Muscle of back (tissue), 13 donors: ENCODE measurements at places on chromosomes 16 and 17. TPM values are rescaled to one million over a fixed set of nuclear protein-coding genes. Genes with fewer than 3 reads are reported as not detected.

The OR1F1 gene
- not detected for polyA plus RNA-seq

The ZNF688 gene
- 10.1 TPM for polyA plus RNA-seq

The FAM20A gene
- polyA plus RNA-seq, result 7.7 TPM

The CHST4 gene
- not detected for polyA plus RNA-seq

The TBC1D3H gene
- polyA plus RNA-seq, result not detected

- no peak for DNase-seq
These were observed 487.5 kb upstream of the SALL1 start for GRCh38 chr16:51638339-51639135.

DNA sequence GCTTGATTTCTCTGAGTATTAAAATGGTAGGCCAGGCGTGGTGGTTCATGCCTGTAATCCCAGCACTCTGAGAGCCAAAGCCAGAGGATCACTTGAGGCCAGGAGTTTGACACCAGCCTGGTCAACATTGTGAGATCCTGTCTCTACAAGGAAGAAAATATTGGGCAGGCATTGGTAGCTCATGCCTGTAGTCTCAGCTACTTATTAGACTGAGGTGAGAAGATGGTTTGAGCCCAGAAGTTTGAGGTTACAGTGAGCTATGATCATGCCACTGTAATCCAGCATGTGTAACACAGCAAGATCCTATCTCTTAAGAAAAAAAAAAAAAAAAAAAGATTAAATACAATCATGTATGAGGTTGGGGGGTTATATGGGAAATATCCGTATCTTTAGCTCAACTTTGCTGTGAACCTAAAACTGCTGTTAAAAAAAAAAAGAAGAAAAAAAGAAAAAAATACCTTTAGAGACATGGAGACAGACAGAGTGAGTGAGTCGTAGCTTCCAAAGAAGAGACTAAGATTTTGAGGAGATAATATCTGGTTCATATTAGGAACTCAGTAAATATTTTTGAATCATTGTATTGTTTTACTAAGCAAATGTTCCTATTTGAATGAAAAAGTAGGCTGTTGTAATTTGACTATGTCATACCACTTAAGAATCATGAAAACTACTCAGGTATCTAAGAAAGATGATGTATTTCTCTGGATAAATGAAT, 325.7 kb upstream of the TBX2 start:
- DNase-seq, result no peak

DNA sequence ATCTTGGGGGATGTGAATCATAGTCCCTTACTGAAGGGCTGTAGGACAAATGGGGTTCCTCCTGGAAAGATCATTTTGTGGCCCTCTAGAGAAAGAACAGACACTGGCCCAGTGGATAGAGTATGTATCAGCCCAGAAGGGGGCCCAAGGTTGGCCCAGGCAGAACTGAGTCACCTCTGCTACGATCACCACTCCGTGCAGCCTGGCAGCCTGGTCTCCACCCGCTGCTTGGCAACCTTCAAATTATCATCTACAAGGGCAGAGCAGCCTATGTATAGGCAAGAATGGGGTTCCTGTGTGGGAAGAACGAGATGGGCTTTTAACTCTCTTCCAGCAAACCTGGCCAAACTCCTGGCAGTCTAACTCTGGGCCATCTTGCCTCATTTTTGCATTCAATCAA, 61.9 kb downstream of the GSG1L start:
- no peak for DNase-seq
